Posterior vena cava (tissue), 2 donors: ENCODE measurements at places on chromosomes 3 and 15. TPM values are rescaled to one million over a fixed set of nuclear protein-coding genes. Genes with fewer than 3 reads are reported as not detected.

Gene MAP6D1
- total RNA-seq: 1.4 TPM

DNA sequence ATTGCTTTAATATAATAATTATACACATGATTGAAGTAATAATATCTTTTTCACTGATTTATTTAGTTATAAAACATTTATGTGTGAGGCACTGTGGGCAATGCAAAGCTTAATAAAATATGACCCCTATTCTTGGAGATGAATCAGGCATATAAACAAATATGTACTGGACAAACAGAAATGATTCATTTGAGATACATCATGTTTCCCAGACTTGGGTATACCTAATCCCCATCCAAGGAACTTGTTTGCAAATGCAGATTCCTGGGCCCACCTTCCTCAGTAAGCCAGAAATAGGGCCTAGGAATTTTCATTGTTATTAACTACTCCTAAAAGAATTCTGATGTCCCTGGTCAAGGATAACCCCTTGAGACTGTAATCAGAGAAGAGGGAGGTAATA is 184.2 kb downstream of the CHL1 start:
- no peak for DNase-seq

Gene FEZF2
- not detected for total RNA-seq

DNA sequence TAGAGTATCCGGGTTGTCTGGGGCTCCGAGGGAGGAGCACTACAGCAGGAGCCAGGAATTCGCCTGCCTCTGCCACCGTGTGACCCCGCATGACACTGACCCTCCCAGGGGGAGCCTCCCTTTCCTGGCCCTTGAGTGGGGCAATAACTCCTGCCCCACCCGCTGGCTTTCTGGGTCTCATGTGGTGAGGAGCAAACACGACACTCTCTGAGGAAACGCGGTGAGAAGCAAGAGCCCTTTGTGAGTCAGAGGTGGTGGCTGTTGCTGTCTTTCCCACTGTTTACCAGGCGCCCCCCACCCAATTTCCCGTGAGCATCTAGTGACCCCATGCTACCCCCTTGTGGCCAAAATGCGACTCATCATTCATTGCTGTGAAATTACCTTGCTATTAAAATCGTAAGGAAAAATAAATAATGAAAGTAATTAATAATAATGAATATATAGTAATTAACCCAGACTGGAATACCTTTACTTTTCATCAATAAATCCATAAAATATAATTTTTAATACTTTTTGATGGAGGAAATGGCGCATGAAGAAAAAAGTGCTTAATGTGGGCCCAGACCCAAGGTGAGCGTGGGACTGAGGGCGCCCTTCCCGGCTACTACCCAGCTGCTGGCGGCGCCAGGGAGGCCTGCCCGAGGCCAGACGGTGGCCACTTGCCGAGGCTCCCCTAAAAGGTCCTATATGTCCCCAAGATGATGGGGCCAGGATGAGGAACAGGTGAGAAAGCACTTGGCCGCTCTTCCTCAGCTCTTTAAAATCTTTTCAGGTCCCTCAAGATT is 29.3 kb downstream of the CCNL1 start:
- no peak for DNase-seq

DNA sequence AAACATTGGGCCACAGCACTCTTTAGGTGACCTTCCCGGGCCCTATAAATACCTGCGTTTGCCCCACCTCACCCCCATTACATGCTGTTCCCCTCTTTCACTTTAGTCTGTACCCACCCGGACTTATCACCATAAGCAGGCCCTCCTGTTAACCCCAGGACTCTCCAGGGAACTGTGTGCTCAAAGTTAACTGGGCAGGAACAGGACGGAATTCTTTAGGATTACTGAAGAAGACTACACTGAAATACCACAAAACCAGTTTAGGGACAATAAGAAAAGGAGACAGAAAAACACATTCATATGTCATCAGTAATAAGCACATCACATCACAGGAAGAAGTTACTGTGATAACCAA is 45.5 kb downstream of the FSIP1 start:
- no peak for DNase-seq

DNA sequence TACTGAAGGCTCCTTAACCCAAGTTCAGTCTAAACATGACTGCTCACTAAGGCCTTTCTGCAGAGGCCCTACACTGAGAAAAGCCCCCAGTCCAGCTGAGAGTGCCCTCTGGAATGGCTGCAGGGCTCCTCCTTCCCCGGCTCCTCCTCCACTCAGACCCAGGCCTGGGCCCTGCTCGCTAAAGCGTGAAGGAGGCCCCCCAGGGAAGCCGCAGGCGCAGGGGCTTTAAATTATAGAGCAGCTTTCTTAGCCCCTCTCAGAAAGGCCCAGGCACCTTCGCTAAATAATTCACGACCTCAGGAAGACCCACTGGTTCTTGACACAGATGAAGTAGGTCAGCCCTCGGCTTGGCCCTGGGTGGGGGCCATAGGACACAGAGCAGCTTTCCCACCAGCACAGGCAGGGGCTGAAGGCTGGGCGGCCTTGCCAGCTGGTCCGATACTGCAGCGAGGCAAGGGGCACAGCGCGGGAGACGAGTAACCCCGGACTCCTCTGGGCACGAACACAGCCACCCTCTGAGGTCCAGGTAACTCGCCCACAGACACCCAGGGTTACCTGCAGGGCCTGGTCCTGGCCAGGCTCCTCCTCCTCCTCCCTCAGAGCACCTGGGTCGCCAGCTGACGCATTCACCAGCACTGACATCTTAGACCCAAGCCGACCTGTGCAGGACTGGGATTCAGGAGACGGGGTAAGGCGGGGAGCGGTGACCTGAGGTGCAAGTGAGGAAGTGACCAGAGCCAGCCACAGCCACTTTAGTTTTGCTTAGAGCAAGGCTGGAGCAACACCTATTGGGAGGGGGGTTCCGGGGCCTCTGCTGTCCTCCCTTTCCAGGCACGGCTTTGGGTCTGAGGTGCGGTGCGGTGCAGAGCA is 36.9 kb downstream of the RBPMS2 start:
- DNase-seq: no peak

DNA sequence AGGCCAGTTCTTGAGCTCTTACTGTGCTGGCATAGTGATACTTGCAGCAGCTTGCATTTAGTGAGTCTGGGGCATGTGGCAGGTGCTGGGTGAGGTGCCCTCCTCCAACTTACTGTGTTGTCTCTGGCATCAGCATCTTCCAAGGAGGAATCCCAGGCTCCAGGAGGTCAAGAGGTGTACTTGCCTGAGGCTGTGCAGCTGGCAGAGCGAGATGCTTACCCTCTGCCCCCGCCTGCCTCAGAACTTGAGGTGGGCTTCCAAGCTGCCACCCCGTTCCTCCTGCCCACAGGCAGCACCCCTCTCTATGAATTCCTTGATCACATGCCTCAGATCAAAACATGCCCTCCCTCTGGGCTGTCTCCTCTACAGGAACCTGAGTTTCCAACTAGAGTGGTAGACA is 86.0 kb downstream of the EEFSEC start:
- DNase-seq: no peak

DNA sequence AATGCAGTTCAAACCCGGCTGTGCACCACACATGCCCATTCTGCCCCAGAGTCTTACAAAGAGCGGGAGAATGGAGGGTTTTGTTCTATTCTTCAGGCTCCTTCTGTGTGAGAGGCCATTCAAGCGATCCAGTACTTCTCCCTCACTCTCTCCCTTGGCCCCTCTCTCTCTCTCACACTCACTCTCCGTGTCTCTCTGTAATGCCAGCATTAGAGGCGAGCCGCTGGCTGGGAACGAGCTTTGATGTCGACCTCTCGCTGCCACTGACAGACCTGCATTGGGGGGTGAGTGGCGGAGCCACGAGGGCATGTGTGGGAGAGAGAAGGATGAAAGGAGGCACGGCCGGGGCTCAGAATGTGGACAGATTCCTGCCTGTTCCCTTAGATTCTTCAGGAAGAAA is 231.7 kb upstream of the ARRDC4 start:
- no peak for DNase-seq

Gene CLCN2
- total RNA-seq: 4.0 TPM

Gene CDHR4
- 0.46 TPM for total RNA-seq

- DNase-seq: no peak
These were observed 47.9 kb upstream of the LIPC start for GRCh38 chr15:58383876-58384275.

- no peak for DNase-seq
These were observed 388.8 kb upstream of the PPP2R3A start for GRCh38 chr3:135576751-135577150.

GRCh38 chr3:71684046-71684756 is 41.0 kb downstream of the EIF4E3 start:
- DNase-seq: no peak

GRCh38 chr3:185308126-185308754 is 54.4 kb upstream of the EHHADH start:
- DNase-seq: no peak

Gene RBMS3
- total RNA-seq: 87.1 TPM

DNA sequence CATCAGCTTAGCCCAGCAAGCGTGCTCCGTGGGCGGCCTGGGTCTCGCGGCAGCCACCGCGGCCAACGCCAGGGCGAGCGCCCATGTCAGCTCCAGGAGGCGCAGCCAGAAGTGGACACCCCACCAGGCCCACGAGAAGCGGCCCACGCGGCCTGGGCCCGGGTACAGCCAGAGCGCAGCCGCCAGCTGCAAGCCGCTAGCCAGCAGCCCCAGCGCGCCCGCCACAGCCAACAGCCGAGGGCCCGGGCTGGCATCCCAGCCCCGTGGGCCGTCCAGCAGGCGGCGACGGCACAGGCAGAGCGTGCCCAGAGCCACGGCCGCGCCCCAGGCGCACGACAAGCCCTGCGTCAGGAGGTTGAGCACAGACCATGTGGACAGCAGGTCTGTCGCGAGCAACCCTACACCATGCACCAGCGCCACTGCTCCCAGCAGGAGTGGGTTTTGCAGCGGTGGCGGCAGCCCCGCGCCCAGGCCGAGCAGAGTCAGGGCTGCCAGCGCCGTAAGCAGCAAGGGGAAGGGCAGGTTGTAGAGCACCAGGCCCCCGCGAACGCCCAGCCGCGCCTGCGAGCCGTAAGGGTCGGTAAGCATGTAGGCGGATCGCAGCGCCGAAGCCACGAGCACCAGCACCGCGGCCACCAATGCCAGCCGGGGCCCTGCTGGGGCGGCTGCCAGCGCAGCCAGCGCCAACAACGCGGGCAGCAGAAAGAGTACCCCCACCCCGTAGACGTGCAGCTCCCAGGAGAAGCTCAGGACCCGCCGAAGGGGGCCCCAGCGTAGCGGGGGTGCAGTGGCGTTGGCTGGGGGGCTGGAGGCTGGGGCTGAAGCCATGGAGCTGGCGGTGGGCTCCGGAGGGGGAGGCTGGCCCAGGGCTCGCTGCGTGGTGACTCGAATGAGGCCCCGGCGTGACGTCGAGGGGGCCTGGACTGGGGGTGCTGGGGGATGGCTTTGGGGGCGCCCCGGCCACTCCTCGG is 4.9 kb downstream of the PRRT3 start:
- DNase-seq: peak; percentile 88

- DNase-seq: no peak
These were observed 374.8 kb upstream of the SLCO3A1 start for GRCh38 chr15:91478717-91479191.

Gene MTHFS
- total RNA-seq: 6.9 TPM

GRCh38 chr3:14307656-14308302 is 94.6 kb upstream of the SLC6A6 start:
- DNase-seq: peak; percentile 73

Gene FSD2
- total RNA-seq: not detected

- no peak for DNase-seq
These were observed 3.7 kb downstream of the KPNA1 start for GRCh38 chr3:122510878-122511535.

DNA sequence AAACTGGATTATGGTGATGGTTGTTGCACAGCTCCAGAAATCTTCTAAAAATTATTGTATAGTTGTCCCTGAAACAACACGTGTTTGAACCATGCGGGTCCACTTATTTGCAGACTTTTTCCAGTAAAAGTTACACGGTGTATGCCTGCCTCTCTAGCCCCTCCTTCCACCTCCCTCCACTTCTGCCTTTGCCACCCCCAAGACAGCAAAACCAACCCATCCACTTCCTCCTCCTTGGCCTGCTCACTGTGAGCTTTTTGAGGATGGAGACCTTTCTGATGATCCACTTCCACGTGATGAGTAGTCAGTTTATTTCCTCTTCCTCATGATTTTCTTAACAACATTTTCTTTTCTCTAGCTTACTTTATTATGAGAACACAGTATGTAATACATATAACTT is 5.4 kb downstream of the CYFIP1 start:
- peak; percentile 42 for DNase-seq

DNA sequence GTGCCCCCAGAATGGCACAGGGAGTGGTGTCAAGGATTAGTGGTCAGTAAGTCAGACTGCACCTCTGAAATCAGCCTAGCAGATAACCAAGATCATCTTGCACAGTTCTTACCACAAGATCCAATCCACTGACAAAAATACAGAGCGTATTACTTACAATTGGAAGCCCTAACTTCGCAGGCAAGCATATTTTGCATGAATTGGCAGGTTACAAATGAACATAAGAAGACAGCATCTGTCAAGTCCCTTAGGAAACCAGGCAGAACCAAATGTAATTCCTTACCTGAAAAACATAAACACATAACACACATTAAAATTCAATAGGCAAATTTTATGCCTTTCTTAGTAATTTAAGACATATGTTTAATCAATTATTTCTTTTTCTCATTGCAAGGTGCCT is 293.4 kb downstream of the MAGI1 start:
- DNase-seq: no peak

DNA sequence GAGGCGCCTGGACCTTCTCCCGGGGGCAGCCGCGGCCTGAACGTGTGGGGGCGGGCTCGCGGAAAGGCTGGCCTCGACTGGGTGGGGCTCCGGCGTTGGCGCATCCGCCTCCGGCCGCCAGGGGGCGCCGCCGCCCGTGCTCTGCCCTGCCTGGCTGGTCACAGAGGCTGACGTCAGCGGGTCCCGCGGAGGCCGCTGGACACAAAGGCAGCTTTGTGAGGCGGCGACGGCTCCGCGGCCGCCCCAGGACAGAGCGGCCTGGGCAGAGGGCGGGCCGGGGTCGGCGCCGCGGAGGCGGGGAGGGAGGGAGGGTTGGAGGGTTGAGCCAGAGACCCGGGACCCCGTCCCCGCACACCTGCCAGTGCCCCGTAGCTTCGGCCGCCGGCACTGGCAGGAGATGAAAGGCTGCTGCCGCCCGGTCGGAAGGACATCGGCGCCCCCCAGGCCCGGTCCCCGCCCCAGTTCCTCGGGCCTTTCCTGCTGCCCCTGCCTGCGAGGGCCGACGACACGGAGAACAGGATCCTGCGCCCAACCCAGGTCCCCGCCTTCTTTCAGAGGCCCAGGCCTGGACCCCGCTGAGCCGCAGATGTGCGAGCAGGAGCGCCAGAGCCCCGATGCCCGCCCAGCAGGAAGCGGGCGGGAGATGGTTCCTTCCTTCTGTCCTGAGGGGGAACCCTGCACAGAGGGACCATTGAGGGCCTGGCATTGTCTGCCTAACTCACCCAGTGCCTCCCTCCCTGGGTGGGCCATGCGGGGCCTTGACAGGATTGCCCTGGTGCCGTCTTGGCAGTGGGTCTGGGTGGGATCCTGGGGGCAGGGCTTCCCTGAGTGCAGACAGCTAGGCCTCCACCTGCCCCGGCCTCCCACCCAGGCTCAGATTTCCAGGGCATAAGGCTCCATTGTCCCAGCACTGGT is 8.7 kb upstream of the SEMA3B start:
- DNase-seq: peak; percentile 98

Gene TFRC
- total RNA-seq: 132 TPM

- no peak for DNase-seq
These were observed 871.5 kb downstream of the DIPK2A start for GRCh38 chr3:144843099-144843498.
